PC-3 (cell line): ENCODE measurements at places on chromosomes 7 and 10. TPM values are rescaled to one million over a fixed set of nuclear protein-coding genes. Genes with fewer than 3 reads are reported as not detected.

DNA sequence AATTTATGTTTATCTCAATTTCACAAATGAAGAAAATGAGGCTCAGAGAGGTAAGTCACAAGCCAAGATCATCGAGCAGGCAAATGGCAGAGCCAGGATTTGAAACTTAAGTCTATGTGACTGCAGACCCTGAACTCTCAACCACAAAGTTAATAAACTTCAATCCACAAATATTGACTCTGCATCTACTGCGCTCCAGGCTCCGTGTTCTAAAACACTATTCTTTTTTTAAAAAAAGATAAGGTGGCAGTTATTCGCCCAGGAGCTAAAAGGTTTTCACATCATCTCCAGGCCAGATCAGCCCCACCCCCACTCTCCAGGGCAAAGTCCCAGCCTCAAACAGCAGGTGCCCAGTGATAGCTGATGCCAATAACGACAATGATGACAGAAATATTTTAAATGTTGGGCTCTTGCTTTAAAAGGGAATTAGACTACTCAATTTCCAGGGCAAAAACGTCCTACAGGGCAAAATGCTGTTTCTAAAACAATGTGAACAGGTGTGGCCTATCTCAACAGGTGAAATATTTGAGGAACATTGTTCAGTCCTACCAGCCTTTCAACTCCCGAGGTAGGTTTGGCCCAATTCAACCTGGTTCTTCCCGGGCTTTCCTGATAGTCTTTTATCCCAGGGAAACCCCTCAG, 85.2 kb downstream of the SORBS1 start:
- H3K27ac ChIP-seq = no peak overlapping the region
- H3K4me3 ChIP-seq = no peak overlapping the region
- H3K4me1 ChIP-seq = peaks cover 8% of the 10 kb centered on the region; the same call in 1 of the 2 replicates

DNA sequence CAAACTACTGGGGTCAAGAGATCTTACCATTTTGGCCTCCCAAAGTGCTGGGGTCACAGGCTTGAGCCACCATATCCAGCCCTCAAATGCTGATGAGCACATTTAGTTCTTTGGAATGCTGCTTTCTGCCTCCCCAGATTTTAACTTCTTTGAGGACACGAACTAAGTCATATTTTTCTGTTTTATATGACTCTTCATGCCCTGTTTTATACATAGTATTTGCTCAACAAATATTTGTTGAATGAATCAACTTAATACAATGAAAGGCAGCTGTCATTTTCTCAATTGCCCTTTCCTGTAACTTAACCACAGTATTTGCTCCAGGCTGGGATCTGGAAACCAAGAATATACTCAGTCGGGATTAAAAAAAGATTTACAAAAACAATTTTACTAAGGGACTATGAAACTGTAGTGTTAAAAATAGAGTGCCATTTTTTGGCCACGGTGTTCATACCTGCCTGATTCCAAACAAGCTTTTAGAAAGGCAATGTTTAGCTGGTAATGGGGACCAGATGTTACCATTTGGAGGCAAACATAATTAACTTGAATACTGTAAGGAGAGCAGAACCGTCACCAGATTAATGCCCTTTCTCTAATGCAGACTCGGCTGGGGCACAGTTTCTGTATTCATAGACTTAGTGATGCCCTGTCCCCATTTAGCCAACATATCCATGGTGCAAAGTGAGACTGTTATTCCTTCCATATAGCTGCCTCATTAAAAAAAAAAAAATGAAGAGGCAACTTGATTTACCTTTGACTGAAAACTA, 117.6 kb downstream of the NRP1 start:
- peak overlapping the region; percentile 6; the same call in 1 of the 2 replicates for H3K4me3 ChIP-seq
- peak overlapping the region; percentile 65 for H3K27ac ChIP-seq
- H3K4me1 ChIP-seq = peaks cover 46% of the 10 kb centered on the region
- H3K36me3 ChIP-seq = peaks cover 75% of the 10 kb centered on the region

Gene ZNF365
- 19.0 and 20.2 TPM in 2 replicates for total RNA-seq

- peak; percentile 50 for DNase-seq
- H3K4me1 ChIP-seq = peaks cover 59% of the 10 kb centered on the region
- no peaks in the 10 kb centered on the region for H3K27me3 ChIP-seq
- no peak overlapping the region for H3K4me3 ChIP-seq
- no peaks in the 10 kb centered on the region for H3K36me3 ChIP-seq
Measured at GRCh38 chr10:62108759-62109586, 159.7 kb downstream of the RTKN2 start.

GRCh38 chr10:536935-537334, 152.5 kb downstream of the DIP2C start:
- no peak overlapping the region for H3K27ac ChIP-seq
- no peaks in the 10 kb centered on the region for H3K4me1 ChIP-seq
- no peak overlapping the region for H3K4me3 ChIP-seq
- no peaks in the 10 kb centered on the region for H3K36me3 ChIP-seq
- H3K27me3 ChIP-seq = no peaks in the 10 kb centered on the region

- H3K27me3 ChIP-seq = no peaks in the 10 kb centered on the region
- H3K4me1 ChIP-seq = peaks cover 11% of the 10 kb centered on the region
- DNase-seq = peak; percentile 59
- no peak overlapping the region for H3K27ac ChIP-seq
Measured at GRCh38 chr7:12244129-12244528, 33.0 kb downstream of the TMEM106B start.

Gene SLIT1
- not detected in 2 replicates for total RNA-seq

Gene GPRIN2
- total RNA-seq = 3.1 and 5.8 TPM in 2 replicates

DNA sequence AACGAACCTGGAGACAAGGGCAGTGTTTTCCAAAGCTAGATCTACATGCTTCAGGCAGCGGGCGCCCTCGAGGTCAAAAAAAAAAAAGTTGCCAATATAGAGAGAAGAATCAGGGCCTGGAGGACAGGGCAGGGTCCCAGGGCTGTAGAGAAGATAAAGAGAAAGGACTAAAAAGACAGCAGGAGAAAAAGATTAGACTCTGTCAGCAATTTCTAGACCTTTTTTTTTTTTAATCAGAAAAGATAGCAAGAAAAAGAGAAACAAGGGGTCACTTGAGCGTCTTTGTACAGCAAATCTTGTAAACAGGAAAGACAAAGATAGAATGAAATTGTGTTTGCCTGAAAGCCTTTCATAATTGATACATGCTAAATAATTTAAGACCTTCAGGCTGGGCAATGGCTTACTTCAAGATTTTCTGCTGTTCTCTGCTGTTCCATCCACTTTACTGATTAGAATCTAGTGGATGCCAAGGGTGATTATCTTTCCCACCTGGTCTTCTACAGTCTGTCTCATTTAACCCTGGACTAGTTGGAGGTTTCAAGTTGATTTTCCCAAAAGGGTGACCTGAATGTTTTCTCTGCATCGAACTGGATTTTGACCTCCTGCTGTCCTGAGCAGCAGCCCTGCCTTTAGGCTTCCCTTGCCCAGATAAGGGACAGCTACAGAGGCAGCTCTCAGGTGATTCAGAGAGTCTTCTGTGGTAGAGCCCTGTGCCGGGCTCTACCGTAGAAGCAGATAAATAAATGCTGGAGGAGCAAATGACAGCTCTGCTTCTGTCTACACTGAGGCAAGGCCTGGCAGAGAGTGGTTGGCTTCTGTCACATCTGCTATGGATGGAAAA, 5.1 kb downstream of the LMOD2 start:
- H3K27me3 ChIP-seq = no peaks in the 10 kb centered on the region
- H3K4me1 ChIP-seq = peaks cover 9% of the 10 kb centered on the region
- H3K27ac ChIP-seq = no peak overlapping the region
- no peaks in the 10 kb centered on the region for H3K36me3 ChIP-seq
- no peak for DNase-seq

GRCh38 chr7:18515067-18515466, 19.5 kb downstream of the HDAC9 start:
- H3K36me3 ChIP-seq = no peaks in the 10 kb centered on the region
- peaks cover 16% of the 10 kb centered on the region for H3K4me1 ChIP-seq
- H3K27me3 ChIP-seq = no peaks in the 10 kb centered on the region
- H3K27ac ChIP-seq = no peak overlapping the region

Gene CALHM3
- total RNA-seq = 2.3 and 4.1 TPM in 2 replicates

DNA sequence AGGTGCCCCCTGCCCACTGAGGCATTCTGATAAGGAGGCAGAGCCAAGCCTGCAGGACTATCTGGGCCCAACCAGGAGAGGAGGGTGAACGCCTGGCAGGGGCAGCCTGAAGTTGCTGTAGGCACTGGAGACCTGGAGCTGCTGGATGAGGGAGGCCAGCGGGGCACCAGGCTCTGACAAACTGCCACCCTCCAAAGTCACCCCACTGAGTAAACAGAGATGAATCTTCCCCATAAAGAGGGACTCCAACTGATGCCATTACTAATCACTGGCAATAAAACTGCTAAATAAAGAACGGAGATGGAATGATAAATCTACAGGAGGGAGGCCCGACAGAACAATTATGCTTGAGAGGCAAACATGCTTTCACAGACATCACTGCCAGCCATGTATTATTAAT, 44.2 kb downstream of the DRGX start:
- peaks cover 11% of the 10 kb centered on the region; the same call in 1 of the 2 replicates for H3K27me3 ChIP-seq
- peak; percentile 78 for DNase-seq
- peaks cover 13% of the 10 kb centered on the region for H3K4me1 ChIP-seq
- H3K4me3 ChIP-seq = no peak overlapping the region
- H3K27ac ChIP-seq = no peak overlapping the region

DNA sequence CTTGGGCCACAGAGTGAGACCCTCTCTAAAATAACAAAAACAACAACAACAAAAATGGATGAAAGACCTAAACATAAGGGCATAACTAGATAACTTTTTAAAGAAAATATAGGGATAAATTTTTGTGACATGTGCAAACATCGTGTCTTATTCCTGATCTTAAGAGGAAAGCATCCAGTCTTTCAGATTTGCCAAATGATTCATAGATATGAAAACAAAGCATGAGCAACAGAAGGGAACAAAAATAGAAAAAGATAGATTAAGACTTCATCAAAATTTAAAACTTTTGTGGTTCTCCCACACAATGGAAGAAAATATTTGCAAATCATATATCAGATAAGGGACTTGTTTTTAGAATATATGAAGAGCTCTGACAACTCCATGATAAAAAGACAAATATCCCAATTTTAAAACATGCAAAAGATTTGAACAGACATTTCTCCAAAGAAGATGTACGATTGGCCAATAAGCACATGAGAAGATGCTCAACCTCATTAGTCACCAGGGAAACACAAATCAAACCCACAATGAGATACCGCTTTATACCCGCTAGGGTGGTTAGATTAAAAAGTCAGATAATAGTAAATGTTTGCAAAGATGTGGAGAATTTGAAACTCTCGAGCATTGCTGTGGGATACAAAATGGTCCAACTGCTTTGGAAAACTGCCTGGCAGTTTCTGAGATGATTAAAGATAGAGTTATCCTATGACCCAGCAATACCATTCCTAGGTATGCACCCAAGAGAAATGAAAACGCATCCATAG, 20.3 kb downstream of the PPIF start:
- DNase-seq = peak; percentile 64
- peaks cover 7% of the 10 kb centered on the region for H3K4me1 ChIP-seq
- no peak overlapping the region for H3K4me3 ChIP-seq
- H3K27ac ChIP-seq = no peak overlapping the region
- H3K36me3 ChIP-seq = no peaks in the 10 kb centered on the region

GRCh38 chr10:44424298-44424697, 39.4 kb upstream of the CXCL12 start:
- no peak for DNase-seq
- H3K36me3 ChIP-seq = no peaks in the 10 kb centered on the region
- no peak overlapping the region for H3K27ac ChIP-seq
- no peaks in the 10 kb centered on the region for H3K4me1 ChIP-seq

- DNase-seq = no peak
- peaks cover 1% of the 10 kb centered on the region; the same call in 1 of the 2 replicates for H3K27me3 ChIP-seq
- no peaks in the 10 kb centered on the region for H3K4me1 ChIP-seq
- H3K27ac ChIP-seq = no peak overlapping the region
- no peaks in the 10 kb centered on the region for H3K36me3 ChIP-seq
- H3K4me3 ChIP-seq = no peak overlapping the region
Measured at GRCh38 chr7:132082394-132082793, 493.9 kb downstream of the PLXNA4 start.

- no peaks in the 10 kb centered on the region for H3K27me3 ChIP-seq
- H3K4me3 ChIP-seq = no peak overlapping the region
- no peaks in the 10 kb centered on the region for H3K4me1 ChIP-seq
- no peak overlapping the region for H3K27ac ChIP-seq
- DNase-seq = no peak
- no peaks in the 10 kb centered on the region for H3K36me3 ChIP-seq
Measured at GRCh38 chr7:132380059-132380458, 196.2 kb downstream of the PLXNA4 start.

Gene SUN3
- total RNA-seq = not detected in 2 replicates

- no peak for DNase-seq
- no peak overlapping the region for H3K27ac ChIP-seq
- no peak overlapping the region for H3K4me3 ChIP-seq
Measured at GRCh38 chr7:151679071-151679708, 159.5 kb upstream of the RHEB start.

Gene NYAP1
- 1.2 and 1.9 TPM in 2 replicates for total RNA-seq

Gene GBF1
- total RNA-seq = 25.2 and 31.3 TPM in 2 replicates

GRCh38 chr10:130368761-130369560, 232.8 kb downstream of the GLRX3 start:
- no peak overlapping the region for H3K4me3 ChIP-seq
- H3K4me1 ChIP-seq = no peaks in the 10 kb centered on the region
- no peaks in the 10 kb centered on the region for H3K36me3 ChIP-seq
- no peaks in the 10 kb centered on the region for H3K27me3 ChIP-seq
- DNase-seq = no peak
- no peak overlapping the region for H3K27ac ChIP-seq

Gene JAKMIP3
- 0.92 and 1.0 TPM in 2 replicates for total RNA-seq

GRCh38 chr10:81564143-81564542, 310.9 kb upstream of the NRG3 start:
- no peaks in the 10 kb centered on the region for H3K27me3 ChIP-seq
- no peak overlapping the region for H3K27ac ChIP-seq
- H3K4me3 ChIP-seq = no peak overlapping the region
- DNase-seq = no peak
- no peaks in the 10 kb centered on the region for H3K4me1 ChIP-seq

DNA sequence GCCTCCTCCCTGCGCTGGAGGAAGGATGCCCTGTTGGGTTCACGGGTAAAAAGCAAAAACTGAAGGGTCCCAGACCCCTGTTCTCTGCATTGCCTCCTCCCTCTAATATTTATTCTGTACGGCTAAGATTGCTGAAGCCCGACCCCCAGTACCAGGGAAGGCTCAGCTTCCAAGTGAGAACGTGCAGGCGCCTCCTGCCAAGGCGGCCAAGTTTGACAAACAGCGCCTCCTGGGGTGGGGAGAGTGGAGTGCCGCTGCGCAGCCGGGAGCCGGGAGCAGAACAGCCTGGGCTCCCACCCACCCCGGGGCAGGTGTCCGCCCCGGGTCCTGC, 4.7 kb upstream of the EBF3 start:
- no peaks in the 10 kb centered on the region for H3K36me3 ChIP-seq
- peak; percentile 40 for DNase-seq
- no peak overlapping the region for H3K27ac ChIP-seq
- H3K4me3 ChIP-seq = no peak overlapping the region
- H3K27me3 ChIP-seq = peaks cover 74% of the 10 kb centered on the region
